ENCODE measurements at places on chromosomes 12 and 14. TPM values are rescaled to one million over a fixed set of nuclear protein-coding genes. Genes with fewer than 3 reads are reported as not detected.

The TTC9 gene
- total RNA-seq = 0.09 TPM

The NEUROD4 gene
- total RNA-seq = not detected

The OR4K17 gene
- not detected for total RNA-seq

The EMP1 gene
- 244 TPM for total RNA-seq

DNA sequence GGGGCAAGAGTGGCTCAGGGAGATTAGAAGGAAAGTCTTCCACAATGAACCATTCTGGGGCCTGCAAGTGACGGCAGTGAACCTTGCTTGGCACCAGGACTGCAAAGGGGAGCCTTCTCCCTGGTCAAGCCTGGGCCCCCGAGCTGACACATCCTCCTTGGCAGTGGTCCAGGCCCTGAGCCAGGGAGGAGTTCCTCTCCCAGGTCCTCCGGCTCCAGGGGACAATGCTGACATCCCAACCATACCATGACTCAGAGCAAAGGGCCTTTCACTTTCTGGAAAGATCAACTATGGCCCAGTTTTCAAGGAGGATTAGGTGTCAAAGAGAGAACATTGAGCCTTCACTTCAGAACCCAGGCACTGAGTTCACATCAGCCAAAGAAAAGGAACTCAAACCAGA is 756.5 kb upstream of the TBX3 start:
- H3K27me3 ChIP-seq = no peaks in the 10 kb centered on the region
- no peaks in the 10 kb centered on the region for H3K36me3 ChIP-seq
- H3K27ac ChIP-seq = peak overlapping the region; percentile 3
- peaks cover 19% of the 10 kb centered on the region for H3K4me1 ChIP-seq

DNA sequence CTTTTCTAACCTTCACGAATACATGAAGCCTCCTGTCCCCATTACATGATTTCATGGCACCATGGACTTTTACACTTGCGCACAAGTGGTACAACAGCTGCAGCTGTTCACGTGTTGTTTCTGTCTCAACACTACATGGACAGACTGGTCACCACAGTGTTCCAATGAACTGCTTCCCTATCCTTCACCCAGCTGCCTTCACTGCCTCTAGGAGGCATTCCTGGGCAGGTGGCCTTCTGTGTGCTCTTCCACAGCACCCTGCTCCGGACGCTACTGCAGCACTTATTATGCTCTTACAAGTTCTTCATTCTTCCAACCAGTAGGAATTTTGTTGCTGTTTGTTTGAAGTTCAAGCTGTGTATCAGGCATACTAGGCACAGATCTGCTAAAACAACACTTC is 1.5 kb downstream of the MTERF2 start:
- peak overlapping the region; percentile 97 for H3K4me3 ChIP-seq
- peaks cover 63% of the 10 kb centered on the region for H3K4me1 ChIP-seq
- peaks cover 23% of the 10 kb centered on the region for H3K36me3 ChIP-seq
- DNase-seq = no peak

DNA sequence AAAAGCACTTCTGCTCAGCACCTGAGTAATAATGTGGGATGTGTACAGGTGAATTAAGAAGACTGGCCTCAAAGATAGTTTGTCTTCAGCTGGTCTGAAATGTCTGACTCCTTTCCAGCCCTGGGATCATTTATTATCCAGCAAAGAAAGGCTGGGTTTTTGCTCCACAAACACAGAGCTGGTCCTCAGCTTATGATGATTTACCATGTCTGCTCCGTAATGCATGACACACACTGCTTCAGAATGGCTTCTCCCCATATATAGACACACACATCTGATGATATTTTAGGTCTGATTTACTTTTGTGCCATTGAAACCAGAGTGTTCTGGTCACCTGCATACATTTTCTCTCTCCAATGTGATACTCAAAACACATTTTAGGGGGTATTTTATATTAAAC is 225.0 kb downstream of the SLC25A21 start:
- DNase-seq = no peak
- H3K27me3 ChIP-seq = peaks cover 2% of the 10 kb centered on the region
- H3K36me3 ChIP-seq = no peaks in the 10 kb centered on the region
- H3K4me3 ChIP-seq = no peak overlapping the region

- H3K36me3 ChIP-seq = no peaks in the 10 kb centered on the region
- no peaks in the 10 kb centered on the region for H3K4me1 ChIP-seq
- DNase-seq = no peak
- H3K4me3 ChIP-seq = no peak overlapping the region
- H3K27ac ChIP-seq = no peak overlapping the region
- H3K27me3 ChIP-seq = peaks cover 37% of the 10 kb centered on the region
Measured at GRCh38 chr12:109727039-109727723, 13.6 kb downstream of the FAM222A start.

- H3K4me1 ChIP-seq = peaks cover 62% of the 10 kb centered on the region
- H3K27me3 ChIP-seq = no peaks in the 10 kb centered on the region
- peaks cover 23% of the 10 kb centered on the region for H3K36me3 ChIP-seq
- H3K27ac ChIP-seq = peak overlapping the region; percentile 56
- DNase-seq = peak; percentile 54
Measured at GRCh38 chr12:51687614-51688013, 96.6 kb downstream of the SCN8A start.

- H3K27ac ChIP-seq = no peak overlapping the region
- H3K27me3 ChIP-seq = no peaks in the 10 kb centered on the region
- DNase-seq = no peak
- H3K36me3 ChIP-seq = peaks cover 10% of the 10 kb centered on the region
Measured at GRCh38 chr12:7344833-7345606, 41.1 kb downstream of the ACSM4 start.

GRCh38 chr12:104520242-104520900 is 63.6 kb downstream of the CHST11 start:
- no peak for DNase-seq
- H3K4me1 ChIP-seq = peaks cover 28% of the 10 kb centered on the region
- no peaks in the 10 kb centered on the region for H3K36me3 ChIP-seq

GRCh38 chr12:52023182-52023975 is 16.6 kb downstream of the TAMALIN start:
- peak; percentile 47 for DNase-seq
- no peaks in the 10 kb centered on the region for H3K36me3 ChIP-seq
- H3K4me1 ChIP-seq = peaks cover 33% of the 10 kb centered on the region
- peak overlapping the region; percentile 84 for H3K4me3 ChIP-seq

- no peak for DNase-seq
- no peak overlapping the region for H3K27ac ChIP-seq
- H3K27me3 ChIP-seq = no peaks in the 10 kb centered on the region
- no peak overlapping the region for H3K4me3 ChIP-seq
Measured at GRCh38 chr14:52960627-52961026, 9.8 kb upstream of the FERMT2 start.

DNA sequence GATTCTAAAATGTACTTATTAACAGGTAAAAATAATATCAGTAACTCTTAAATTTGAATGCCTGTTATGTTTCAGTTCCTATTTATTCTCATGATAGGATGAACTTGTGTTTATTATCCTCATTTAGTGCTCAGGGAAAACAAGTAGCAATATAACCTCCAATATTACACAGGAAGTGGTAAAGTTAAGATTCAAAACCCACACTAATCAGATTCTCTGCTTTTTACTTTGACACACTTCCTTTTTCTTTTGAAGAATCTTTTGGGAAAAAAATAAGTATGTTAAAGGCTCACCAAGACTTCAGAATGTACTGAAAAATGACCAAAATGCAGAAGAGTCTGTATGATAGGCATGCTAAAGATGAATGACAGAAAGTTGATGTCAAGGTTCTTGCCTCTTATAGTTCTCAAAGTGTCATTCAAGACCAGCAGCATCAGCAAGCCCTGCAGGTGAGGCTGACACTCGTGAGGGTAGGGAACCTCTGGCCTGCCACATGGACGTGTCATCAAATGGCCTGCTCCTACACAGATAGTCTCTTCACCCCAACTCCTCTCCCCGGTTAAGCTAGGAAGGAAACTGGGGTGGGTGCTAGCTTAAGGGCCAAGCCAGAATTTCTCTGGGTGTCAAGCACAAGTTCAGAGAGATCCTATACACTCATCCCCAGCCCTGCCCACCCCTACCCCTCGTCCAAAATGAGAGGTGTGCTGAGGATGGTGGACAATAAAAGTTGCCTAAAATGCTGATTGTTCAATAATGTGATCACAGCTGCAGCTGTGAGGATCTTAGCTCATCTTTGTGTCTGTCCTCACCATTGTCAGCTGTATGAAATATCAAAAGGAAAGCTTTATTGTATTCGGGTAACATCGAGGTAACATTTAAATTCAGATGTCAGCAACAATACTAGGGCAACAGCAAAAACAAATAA is 6.3 kb downstream of the TBPL2 start:
- peaks cover 2% of the 10 kb centered on the region for H3K27me3 ChIP-seq
- no peaks in the 10 kb centered on the region for H3K36me3 ChIP-seq
- DNase-seq = no peak
- H3K4me3 ChIP-seq = no peak overlapping the region

DNA sequence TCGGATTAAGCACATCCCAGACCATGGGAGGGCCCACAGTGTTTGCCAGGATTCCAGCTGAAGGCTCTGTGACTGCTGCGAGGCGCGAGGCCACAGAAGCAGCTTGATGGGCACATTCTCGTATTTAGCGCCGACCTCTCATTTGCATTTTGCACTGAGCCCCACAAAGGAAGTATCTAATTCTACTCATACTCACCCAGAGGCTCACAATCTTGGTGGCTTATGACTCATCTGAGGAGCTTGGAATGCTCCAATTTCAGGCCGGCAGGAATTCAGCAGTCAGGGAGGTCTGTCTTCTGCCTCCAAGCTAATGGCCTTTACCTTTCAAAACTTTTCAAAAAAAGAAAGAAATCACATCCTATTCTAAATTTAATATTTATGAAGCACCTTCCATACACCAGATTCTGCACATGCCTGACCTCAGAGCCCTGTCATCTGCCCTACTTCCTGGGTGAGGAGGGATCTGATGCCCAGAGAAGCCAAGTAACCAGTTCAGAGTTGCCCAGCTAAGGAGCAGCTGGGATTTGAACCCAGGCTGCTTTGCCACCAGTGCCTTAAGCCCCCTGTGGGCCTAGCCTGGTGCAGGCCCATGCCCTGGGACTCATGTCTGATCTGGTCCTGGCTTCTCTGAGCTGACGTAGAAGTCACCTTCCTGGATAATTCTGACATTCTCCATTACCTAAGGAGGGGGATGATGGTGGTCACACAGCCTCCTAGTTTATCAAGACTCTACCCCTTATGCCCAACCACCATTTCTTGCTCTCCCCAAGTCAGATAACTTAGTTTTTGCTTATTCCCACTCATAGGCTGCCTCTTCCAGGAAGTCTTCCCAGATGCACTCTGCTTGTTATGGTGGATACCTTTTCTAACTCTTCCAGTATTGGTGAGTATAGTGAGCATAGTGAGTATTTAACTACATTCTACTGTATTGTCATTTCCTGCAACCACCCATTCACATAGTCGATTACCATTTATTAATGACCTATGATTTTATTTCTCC is 198.9 kb downstream of the RBM19 start:
- H3K36me3 ChIP-seq = no peaks in the 10 kb centered on the region
- H3K27ac ChIP-seq = peak overlapping the region; percentile 7
- peaks cover 14% of the 10 kb centered on the region for H3K27me3 ChIP-seq
- 0 out of 2 replicates have a peak overlapping the region, but pooled peaks have one; percentile 17 for H3K4me3 ChIP-seq
- peak; percentile 83 for DNase-seq

- no peak for DNase-seq
- H3K4me1 ChIP-seq = peaks cover 32% of the 10 kb centered on the region
- no peak overlapping the region for H3K27ac ChIP-seq
- H3K4me3 ChIP-seq = no peak overlapping the region
Measured at GRCh38 chr12:76003355-76003638, 28.3 kb downstream of the PHLDA1 start.

DNA sequence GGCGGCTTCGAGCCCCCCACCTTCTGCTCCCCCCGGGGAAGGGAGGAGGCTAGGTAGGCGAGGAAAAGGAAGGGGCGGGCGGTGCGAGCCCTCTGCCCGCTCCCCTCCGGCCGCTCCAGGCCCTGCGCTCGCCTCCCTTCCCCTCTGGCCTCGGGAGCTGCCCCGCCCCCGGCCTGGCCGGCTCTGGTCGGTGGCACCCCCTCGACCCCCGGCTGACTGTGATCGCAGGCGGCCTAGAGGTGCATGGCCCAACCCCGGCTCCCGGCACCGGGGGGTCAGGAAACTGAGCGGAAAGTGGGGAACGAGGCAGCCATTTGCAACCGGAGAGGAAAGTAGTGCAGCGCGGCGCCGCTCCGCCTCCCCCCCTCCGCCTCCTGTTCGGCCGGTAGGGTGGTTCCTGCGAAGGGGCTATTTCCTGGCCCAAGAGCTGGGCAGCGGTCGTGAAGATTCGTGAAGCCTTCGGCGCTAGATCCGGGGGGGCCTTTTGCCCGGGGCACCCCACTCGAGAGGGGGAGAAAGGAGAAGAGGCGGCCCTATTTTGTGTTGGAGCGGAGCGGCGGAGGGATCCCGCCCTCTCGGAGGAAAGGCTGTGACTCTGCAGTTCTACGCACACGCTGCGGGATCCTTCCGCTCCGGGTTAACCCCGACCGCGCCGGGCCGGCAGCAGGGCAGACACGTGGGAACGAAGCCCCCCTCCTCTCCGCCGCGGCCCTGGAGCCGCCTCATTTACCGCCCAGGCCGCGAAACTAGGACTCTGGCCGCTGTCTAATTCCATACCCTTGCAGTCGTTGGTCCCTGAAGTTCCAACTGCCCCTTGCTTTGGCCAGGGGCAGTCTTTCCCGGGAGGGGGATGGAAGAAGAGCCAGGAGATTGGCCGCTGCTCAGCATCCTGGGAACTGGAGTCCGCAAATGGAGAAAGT is at the start of gene KMT2D:
TSS of gene KMT2D (minus strand) at position 558 of the 920 bp plus-strand sequence. CDS start 5,470 bp downstream, outside the sequence.
- H3K4me3 ChIP-seq = peak within 1 kb of the TSS; percentile 97
- DNase-seq = peak; percentile 93
- peaks cover 15% of the 10 kb centered on the region for H3K36me3 ChIP-seq
- H3K4me1 ChIP-seq = peaks cover 51% of the 10 kb centered on the region
- peak within 1 kb of the TSS; percentile 97 for H3K27ac ChIP-seq

- H3K36me3 ChIP-seq = peaks cover 70% of the 10 kb centered on the region
- peaks cover 40% of the 10 kb centered on the region for H3K4me1 ChIP-seq
- peak overlapping the region; percentile 76 for H3K27ac ChIP-seq
- peaks cover 2% of the 10 kb centered on the region for H3K27me3 ChIP-seq
Measured at GRCh38 chr12:88172844-88173407, 30.8 kb downstream of the TMTC3 start.

GRCh38 chr12:124017064-124017463 is 44.0 kb downstream of the ZNF664 start:
- no peak for DNase-seq
- H3K27me3 ChIP-seq = no peaks in the 10 kb centered on the region
- H3K36me3 ChIP-seq = peaks cover 13% of the 10 kb centered on the region
- no peak overlapping the region for H3K4me3 ChIP-seq
- 0 out of 2 replicates have a peak, but pooled peaks cover 11% of the 10 kb centered on the region for H3K4me1 ChIP-seq

- H3K4me3 ChIP-seq = peak overlapping the region; percentile 34
- no peaks in the 10 kb centered on the region for H3K27me3 ChIP-seq
- peak overlapping the region; percentile 68 for H3K27ac ChIP-seq
- peak; percentile 30 for DNase-seq
Measured at GRCh38 chr14:55588259-55588699, 8.3 kb downstream of the KTN1 start.

DNA sequence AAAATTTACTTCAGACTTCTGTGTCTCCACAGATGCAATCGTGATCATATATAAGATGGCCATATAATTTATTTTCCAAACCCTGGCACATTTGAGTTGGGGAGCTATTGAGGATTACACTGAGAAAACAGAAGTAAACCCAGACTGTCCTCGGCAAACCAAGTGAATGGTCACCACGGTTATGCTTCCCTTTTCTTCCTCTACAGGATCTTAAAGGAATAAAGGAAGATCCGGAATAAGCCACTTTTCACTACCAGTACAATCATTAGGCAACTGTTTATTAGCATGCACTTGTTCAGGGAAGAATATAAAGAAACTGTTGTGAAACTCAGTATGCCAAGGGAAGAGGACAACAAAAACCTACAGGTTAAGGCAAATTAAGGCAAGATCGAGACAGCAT is 27.6 kb downstream of the SBNO1 start:
- no peak overlapping the region for H3K27ac ChIP-seq
- H3K36me3 ChIP-seq = peaks cover 33% of the 10 kb centered on the region
- no peaks in the 10 kb centered on the region for H3K4me1 ChIP-seq
- DNase-seq = no peak
- H3K4me3 ChIP-seq = no peak overlapping the region
- no peaks in the 10 kb centered on the region for H3K27me3 ChIP-seq
